Suppressor macrophage treated with lipopolysaccharide for 4 hours (primary cell): ENCODE measurements at places on chromosomes 6 and 20.
A peak's percentile ranks its signal among the peaks of the same experiment; 100 is the strongest.

- no peak for DNase-seq
These were observed 23.4 kb downstream of the RRBP1 start for GRCh38 chr20:17658648-17658993.

GRCh38 chr6:151284012-151284411 lies 44.2 kb downstream of the AKAP12 start:
- no peak for DNase-seq

DNA sequence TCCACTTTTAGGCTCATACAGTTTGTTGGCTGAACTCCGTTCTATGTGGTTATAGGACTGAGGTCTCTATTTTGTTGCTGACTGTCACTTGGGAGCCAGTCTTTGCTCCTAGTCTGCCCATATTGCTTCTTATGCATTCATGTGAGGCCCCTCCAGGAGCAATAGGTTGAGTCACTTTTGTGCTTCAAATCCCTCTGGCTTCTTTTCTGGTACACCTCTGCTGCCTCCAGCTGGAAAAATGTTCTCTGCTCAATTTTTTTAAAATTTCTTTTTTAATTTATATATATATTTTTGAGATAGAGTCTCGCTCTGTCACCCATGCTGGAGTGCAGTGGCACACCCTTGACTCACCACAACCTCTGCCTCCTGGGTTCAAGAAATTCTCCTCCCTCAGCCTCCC lies 42.7 kb upstream of the NOX3 start:
- no peak for DNase-seq

- peak; percentile 76 for DNase-seq
These were observed 17.0 kb downstream of the GSS start for GRCh38 chr20:34938466-34939163.

- DNase-seq: no peak
These were observed 591.7 kb upstream of the NRSN1 start for GRCh38 chr6:23534351-23534750.

DNA sequence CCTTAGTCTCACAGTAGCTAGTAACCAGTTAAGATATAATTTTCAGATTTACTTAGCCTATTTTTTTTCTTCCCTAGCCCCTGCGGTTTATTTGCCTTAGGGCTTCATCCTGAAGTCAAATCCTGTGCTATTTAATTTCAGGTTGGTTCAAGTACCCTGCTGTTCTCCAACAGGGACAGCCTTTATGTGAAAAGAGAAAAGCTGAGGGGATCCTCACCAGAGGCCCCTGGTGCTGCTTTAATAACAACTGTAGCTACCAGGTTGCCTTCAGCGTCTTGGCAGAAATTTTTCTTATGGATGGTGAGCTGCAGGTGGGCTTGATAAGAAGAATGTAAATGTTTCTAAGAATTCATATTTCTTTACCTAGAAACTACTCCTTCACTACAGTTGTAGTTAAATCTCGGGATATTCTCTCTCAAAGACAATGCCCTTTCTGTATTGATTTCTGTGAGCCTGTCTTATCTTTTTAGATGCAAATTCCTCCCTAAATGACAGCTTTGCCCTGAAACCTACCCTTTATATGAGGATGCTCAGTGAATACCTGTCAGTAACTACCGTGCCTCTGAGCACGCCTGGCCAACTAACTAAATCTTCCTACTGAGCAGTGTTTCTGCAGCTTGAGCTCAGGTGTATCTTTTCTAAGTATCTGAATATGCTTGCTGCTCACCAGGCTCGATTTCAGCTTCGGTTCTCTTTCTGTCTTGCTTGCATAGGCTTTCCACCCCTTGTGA lies 320.5 kb downstream of the MMUT start:
- no peak for DNase-seq
